ENCODE measurements at places on chromosomes 5 and 9. TPM values are rescaled to one million over a fixed set of nuclear protein-coding genes. Genes with fewer than 3 reads are reported as not detected.

Gene MLLT3
- total RNA-seq: 36.5 TPM

Gene TSSK1B
- total RNA-seq: not detected

Gene MRRF
- total RNA-seq: 39.9 TPM

Gene CEL
- total RNA-seq: 2.5 TPM

Gene PTPN3
- 0.61 TPM for total RNA-seq

Gene STX17
- total RNA-seq: 41.9 TPM

Gene REXO4
- 26.1 TPM for total RNA-seq

Gene S1PR3
- 0.82 TPM for total RNA-seq

Gene WDR55
- total RNA-seq: 35.9 TPM

Gene TRMO
- total RNA-seq: 27.6 TPM

Gene RNF183
- total RNA-seq: not detected

Gene NR4A3
- total RNA-seq: 2.3 TPM

Gene PFN3
- total RNA-seq: not detected

Gene MARCOL
- not detected for total RNA-seq

Gene ABHD17B
- 28.7 TPM for total RNA-seq

Gene CCL27
- 0.25 TPM for total RNA-seq

Gene MED22
- total RNA-seq: 27.0 TPM

Gene AHRR
- 42.2 TPM for total RNA-seq

Gene SREK1
- 75.3 TPM for total RNA-seq

Gene GFI1B
- not detected for total RNA-seq
